Stimulated activated CD4-positive, alpha-beta T cell treated with anti-CD3 and anti-CD28 coated beads, Interleukin-4, amount 100 ng/mL, for 1 hour (primary cell): ENCODE measurements at places on chromosomes 6 and 20.

GRCh38 chr6:139080255-139080920, 51.8 kb downstream of the ABRACL start:
- no peak for DNase-seq

DNA sequence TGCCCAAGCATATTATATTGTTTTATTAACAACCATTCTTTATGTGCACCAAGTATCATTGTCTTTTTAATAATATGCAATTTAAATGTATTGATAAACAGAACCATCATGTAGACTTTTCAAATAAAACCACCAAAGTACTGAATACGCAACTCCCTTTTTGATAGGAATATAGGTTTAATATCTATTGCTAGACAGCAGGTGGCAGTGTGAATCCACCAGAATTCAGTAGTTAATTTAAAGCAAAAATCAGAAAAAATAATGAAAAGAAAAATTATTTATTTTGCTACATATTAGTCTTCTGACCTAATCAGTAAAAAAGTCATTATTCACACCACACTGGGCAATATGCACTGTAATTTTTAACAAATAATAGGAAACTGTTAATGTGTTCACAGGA, 143.7 kb downstream of the KLHL32 start:
- DNase-seq, result no peak

DNA sequence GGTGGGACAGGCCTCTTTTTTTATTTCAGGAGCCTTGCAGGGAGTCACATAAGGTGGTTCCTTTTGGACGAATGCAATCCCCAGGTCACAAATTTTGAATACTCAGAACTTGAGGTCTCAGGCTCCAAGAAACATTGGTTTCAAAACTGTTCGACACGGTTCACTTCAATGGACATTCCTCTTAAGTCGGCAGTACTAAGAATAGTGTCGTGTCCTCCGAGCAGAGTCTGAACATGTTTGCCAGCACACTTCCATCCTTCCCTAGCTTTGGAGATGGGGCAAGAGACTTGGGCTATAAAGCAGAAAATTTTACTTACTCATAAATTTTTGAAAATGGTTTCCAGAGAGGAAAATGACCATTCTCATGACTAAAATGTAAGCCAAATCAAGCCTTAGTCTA, 265.4 kb downstream of the THBS2 start:
- no peak for DNase-seq

- no peak for DNase-seq
Observed at GRCh38 chr6:150202934-150203333, 60.1 kb downstream of the PPP1R14C start.

DNA sequence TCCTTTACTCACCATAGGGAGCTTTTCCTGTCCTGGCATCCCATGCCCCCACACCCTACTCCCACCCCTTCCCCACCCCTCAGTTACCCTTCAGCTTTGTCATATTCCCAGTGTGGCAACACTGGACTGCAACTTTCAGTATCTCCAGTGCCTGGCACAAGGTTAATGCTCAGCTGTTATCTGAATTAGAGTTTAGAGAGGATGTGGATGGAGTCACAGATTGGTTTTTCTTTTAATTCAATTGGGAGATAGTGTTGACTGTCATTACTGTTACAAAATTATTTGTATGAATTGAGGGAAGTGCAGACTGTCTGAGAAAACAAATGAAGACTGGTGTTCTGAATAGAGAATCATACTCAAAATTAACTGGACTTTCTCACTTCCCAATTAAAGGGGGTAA, 89.9 kb downstream of the TULP4 start:
- no peak for DNase-seq

DNA sequence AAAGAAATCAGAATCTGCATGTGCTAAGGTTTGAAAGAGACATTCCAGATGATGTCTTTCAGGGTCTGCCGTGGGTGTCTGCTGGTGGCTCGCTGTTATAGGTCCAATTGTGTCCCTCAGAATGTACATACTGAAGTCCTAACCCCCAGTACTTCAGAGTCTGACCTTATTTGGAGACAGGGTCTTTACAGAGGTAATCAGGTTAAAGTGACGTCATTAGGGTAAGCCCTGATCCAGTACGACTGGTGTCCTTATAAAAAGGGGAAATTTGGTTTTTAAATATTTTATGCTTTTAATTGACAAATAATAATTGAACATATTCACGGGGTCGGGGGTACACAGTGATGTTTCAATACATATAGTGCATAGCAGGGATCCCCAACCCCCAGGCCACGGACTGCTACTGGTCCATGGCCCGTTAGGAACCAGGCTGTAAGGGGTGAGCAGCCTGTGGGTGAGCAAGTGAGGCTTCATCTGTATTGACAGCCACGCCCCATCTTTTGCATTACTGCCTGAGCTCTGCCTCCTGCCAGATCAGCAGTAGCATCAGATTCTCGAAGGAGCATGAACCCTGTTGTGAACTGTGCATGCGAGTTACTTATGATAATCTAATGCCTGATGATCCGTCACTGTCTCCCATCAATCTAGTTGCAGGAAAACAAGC, 33.2 kb upstream of the SLC22A23 start:
- no peak for DNase-seq

GRCh38 chr6:25105070-25105925, 169.5 kb upstream of the RIPOR2 start:
- DNase-seq, result no peak

DNA sequence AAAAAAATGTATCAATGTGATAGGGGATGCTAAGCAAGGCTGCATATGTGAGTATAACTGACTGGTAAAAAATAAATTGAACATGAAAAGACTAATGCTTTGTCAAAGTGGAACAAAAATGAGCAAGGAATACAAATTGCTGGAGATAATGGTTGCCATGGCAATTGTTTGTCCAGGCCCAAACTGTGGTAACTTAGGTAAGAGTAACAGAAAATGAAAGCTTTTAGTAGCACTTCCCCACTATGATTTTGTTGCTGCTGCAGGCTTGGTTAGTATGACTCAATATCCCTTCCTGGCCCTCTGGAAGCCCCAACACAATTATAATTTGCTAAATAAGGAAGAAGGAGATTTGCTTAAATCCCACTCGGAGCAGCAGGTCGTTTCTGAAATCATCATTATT, 577.1 kb downstream of the DOK5 start:
- no peak for DNase-seq

- DNase-seq, result peak; percentile 5
Observed at GRCh38 chr6:45801471-45802289, 214.0 kb downstream of the CLIC5 start.

DNA sequence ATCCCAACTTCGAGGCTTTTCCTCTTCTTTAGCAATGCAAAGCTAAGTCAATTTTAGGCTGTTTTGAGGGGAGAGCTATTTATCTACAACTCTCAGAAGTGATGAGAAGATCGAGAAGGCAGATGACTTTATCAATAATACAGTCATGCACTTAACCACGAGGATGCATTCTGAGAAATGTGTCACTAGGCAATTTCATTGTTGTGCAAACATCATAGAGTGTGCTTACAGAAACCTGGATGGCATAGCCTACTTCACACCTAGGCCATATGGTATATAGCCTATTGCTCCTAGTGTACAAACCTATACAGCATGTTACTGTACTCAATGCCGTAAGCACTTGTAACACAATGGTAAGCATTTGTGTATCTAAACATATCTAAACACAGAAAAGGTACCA, 66.6 kb downstream of the PRND start:
- no peak for DNase-seq

GRCh38 chr20:46559001-46559400, 8.5 kb upstream of the OCSTAMP start:
- DNase-seq, result no peak

DNA sequence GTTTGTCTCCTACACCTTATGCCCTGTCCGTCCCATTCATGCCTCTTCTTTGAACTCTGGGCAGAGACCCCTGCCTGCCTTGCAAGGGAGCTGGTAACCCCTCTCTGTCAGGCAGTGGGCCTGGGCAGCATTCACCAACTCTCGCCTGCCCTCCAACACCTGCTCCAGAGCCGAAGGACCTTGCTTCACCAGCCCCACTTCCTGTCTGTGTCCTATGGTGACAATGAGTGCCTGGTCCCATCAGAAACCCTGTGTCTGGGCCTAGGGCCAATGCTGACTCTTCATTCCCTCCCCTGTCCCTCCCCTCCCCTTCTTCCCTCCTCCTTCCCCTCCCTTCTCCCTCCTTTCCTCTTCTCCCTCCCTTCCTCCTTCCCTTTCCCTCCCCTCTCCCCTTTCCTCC, 22.8 kb upstream of the PCMTD2 start:
- DNase-seq, result no peak

- DNase-seq, result no peak
Observed at GRCh38 chr6:52929321-52930164, 20.0 kb upstream of the GSTA3 start.

- DNase-seq, result no peak
Observed at GRCh38 chr6:33654831-33655554, 33.9 kb downstream of the ITPR3 start.

- no peak for DNase-seq
Observed at GRCh38 chr20:48558906-48559305, 268.9 kb downstream of the PREX1 start.

DNA sequence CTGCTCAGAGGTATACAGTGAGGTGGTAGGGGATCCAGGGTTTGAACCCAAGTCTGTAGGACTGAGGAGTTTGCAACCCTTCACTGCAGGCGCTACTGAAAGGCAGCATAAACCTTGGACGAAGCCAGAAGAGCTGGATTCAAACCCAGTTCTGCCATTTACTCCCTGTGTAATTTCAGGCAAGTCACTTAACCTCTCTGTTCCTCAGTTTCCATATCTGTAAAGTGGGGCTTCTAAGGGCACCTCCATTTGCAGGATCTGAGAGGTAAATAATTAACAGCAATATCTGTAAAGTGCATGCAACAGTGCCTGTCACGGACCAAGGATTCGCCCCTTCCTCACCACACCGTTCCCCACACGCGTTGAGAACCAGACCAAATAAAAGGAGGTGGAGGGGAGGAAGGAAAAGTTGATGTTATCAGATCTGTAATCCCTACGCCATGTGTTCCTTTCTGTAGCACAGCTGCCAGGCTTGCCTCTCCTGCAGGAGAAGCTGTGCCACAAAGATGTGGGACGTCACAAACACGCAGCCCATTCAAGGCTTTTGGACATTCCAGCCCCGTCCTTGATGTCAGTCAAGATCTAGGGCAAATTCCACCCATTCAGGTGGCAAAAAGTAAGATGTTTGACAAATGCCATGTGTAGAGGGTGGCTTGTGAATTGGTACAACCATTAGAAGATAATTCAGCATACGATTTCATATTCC, 9.8 kb downstream of the RIPOR3 start:
- no peak for DNase-seq

- DNase-seq, result no peak
Observed at GRCh38 chr6:52499026-52499425, 77.8 kb downstream of the TRAM2 start.

- DNase-seq, result no peak
Observed at GRCh38 chr6:37966801-37967200, 147.3 kb downstream of the ZFAND3 start.

GRCh38 chr6:30681766-30682142, 4.7 kb downstream of the PPP1R18 start:
- peak; percentile 11 for DNase-seq

GRCh38 chr20:58447511-58448391, 58.7 kb downstream of the VAPB start:
- DNase-seq, result peak; percentile 49

DNA sequence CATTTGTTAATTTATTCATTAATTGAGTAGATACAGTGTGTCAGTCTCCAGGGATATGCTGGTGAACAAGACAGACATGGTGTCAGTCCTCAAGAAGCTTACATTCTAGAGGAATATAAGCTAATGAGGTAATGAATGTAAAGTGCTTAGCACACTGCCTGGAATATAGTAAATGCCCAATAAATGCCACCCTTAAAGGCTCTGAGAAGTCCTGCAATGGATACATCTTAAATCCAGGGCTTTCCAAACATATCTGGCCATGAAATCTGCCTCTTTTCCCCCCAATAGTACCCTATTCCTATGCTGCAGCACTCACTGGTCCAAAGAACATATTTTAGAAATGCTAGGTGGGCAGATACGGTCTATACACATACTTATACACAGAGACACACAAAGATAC, 49.2 kb upstream of the CTNNBL1 start:
- DNase-seq, result no peak
